Activated naive CD4-positive, alpha-beta T cell treated with anti-CD3 and anti-CD28 coated beads, Interleukin-2, amount 10 ng/mL, durations not matched to agents 7 days and 5 days (primary cell): ENCODE measurements at places on chromosomes 2 and 18.

DNA sequence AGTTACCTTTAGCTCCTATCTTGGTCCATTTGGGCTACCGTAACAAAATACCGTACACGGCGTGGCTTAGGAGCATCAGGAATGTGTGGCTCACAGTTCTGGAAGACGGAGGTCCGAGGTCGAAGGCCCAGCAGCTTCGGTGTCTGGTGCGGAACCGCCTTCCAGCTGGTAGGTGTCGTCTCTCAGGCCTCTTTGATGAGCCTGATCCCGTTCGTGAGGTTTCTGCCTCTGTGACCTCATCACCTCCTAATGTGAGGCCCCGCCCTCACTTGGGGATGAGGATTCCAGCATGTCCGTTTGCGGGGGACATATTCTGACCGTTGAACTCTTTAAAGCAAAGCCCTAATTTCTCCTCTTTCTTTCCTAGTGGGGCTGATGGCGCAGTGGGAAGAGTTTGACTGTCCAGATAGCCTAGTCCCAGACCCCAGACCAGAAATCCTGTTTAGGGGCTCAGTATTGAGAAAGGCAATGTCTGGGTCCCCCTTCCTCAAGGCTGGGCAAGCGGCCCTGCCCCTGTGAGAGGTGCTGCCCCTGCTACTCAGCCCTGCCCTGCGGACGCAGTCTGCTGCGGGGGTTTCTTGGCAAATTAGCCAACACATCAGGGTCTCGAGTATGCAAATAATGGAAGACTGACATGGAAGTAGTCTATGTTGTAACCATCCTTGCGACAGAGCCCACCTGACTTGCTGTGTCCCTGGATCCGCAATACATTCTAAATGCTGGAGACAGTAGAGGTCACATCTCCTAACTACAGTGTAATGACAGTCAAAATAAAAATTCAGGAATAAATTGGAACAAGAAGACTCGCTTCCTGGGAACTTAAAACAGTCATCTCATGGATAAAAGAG lies 128.0 kb downstream of the ASB1 start:
- no peak for DNase-seq

DNA sequence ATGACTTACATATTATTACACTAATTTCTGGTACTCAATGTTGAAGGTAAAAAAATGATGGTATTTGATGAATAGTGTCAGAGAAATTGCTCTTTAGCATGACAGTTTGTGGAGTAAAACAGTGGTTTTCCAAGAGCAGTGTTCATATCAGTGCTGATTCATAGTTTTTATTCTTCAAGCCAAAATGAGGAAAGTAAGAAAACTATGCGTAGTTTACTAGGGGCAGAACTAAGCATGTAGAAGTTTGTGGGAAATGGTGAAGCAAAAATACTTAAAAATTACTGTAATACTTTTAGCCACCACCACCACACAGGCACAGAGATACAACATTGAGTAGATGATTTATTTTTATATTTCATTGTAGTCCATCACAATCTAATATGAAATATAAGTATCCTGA lies 137.3 kb downstream of the ZNF804A start:
- DNase-seq = no peak

- no peak for DNase-seq
Observed at GRCh38 chr2:101734505-101735165, 37.1 kb downstream of the MAP4K4 start.

DNA sequence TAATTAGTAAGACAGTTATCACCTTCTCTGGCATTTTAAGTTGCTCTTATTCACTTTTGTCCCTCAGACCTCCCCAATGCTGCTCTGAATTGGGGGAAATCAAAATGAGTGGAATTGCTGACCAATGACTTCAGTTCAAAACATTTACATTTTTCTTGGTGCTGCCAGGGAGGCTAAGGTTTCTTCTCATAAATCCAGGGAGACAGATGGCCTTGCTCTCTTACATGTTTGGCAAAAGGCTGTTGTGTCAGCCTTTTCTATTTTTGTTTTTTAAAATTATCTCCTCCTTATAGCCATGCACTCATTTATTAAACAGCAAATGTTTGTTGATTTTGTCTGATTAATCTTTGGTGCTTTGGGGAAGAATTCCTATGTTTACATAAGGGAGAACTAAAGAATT lies 82.0 kb downstream of the GALNT13 start:
- DNase-seq = no peak

DNA sequence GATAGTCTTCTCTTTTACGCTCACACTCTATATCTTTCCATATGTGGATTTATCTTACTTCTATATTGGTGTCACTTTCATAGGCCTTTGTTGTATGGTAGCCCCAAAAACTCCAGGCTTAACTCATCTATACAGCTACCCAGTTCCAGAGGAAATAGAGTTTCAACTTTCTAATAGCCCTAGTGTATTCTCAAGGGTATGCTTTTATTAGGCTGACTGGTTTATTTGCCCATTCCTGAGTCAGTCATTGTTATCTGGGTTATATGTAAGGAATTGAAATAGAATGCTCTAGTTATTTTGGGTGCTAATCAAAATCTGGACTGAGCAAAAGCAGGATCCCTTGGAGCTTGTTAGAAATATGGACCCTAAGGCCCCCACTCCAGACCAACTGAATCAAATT lies 307.4 kb upstream of the KCNJ3 start:
- DNase-seq = no peak

GRCh38 chr2:225637259-225637658 lies 237.7 kb downstream of the NYAP2 start:
- no peak for DNase-seq

DNA sequence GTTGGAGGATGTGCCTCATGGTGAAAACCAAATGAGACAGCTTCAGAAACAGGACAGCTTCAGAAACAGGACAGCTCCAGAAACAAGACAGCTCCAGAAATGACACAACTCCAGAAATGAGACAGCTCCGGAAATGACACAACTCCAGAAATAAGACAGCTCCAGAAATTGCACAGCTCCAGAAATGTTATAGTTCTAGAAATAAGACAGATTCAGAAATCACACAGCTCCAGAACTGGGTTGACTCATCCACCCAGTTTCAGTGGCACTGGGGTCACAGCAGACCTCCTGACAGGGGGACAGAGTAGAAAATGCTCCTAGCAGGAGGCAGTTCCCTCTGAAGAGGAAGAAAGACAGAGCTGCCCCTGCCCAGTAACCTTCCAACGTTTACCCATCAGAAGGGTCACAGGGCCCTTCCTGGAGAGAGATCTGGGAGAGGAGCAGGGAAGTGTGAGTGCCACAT lies 26.9 kb upstream of the COL6A3 start:
- no peak for DNase-seq

GRCh38 chr2:207632575-207633493 lies 7.6 kb upstream of the METTL21A start:
- no peak for DNase-seq
